ENCODE measurements at places on chromosomes 2 and 18.

- DNase-seq: no peak
Observed at GRCh38 chr2:99878581-99879350, 263.6 kb downstream of the AFF3 start.

GRCh38 chr2:46097714-46098480, 199.3 kb upstream of the EPAS1 start:
- no peak for DNase-seq

DNA sequence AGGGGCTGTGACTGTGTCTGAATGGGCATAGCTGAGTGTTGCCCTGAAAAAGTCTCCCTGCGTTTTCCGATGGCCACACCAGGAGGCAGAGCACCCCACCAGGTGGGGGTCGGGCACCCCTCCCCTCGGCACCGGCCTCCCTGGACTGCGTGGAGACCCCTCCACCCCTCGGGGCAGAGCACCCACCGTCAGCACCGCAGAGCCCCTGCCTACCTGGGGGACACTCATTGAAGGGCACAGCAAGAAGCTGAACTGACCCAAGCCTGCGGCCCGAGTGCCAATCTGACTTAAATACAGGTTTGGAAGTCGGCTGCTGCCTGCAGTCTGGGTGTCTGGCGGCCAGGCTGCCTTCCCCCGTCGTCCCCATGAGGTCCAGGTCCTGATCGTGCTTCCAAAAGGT, 69.9 kb downstream of the KCNG2 start:
- DNase-seq: no peak

GRCh38 chr2:46942143-46942526, 26.5 kb upstream of the MCFD2 start:
- DNase-seq: peak; percentile 55

GRCh38 chr2:57759131-57759530, 287.5 kb upstream of the VRK2 start:
- no peak for DNase-seq

- no peak for DNase-seq
Observed at GRCh38 chr18:79186649-79187048, 117.5 kb downstream of the ATP9B start.

DNA sequence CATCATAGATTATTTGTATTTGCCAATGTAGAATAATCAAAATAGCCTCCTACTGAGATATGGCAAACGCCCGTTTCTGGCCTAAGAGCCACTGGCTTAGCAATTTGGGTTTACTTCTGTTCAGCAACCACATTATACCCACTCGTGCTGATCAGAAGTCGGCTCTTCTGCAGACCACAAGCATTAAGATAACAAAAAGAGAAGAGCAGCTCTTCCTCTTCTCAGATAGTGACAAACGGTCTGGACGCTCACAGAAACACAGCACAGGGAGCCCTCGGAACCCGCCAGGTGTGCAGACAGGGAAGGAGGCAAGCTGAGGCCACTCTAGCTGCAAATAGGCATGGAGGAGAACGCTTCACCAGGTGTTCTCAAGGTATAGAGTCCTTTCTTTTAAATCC, 164.0 kb downstream of the HDAC4 start:
- DNase-seq: no peak

DNA sequence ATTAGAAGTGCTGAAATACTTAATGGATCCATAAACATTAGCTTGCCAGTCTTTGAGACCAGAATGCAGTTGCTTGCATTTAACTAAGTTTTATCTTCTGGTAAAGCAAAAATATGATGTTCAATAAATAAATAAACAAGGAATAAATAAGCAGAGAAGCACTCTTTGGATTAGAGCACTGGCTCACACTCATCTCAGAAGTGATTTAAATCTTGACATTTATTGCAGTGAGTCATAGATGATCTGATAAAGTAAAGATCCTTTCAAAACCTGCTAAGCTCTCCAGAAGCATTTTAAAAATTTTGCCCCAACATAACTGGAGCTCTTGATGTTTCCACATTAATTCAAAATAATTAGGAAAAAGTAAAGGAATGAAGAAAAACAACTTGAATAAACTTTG, 66.8 kb downstream of the KYNU start:
- no peak for DNase-seq

DNA sequence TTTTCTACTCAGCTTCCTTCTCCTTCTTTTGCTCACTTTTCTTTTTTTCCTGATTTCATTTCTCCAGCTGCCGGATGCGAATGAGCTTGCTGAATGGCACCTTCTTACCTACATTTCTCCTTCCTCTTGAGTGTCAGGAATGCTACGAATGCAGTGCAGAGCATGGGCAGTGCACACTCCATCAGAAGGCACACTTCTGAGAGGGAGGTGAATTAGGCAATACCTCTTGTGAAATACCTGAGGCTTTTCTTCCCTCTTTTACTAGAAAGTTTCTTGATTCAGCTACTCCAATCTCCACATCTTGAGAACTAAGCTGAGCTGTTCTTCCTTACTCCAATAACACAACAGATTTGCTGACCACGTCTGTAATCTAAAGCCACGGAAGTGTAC, 51.1 kb downstream of the PLEKHM3 start:
- no peak for DNase-seq

DNA sequence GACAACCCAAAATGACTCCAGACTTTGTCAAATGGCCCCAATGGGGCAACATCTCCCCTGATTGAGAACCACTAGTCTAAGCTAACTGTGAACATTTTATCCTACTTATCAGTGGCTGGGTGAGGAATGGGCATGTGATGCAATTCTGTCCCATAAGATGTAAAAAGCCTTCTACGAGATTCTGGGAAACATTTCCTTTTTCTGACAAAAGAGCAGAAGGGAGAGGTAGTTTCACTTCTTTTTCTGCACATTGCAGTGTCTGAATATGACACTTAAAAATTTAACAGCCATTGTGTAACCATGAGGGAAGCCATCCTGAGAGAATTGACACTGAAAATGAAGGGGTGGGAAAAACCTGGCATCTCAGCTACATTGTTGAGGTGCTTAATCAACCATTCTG, 17.3 kb upstream of the MARCHF4 start:
- DNase-seq: no peak

DNA sequence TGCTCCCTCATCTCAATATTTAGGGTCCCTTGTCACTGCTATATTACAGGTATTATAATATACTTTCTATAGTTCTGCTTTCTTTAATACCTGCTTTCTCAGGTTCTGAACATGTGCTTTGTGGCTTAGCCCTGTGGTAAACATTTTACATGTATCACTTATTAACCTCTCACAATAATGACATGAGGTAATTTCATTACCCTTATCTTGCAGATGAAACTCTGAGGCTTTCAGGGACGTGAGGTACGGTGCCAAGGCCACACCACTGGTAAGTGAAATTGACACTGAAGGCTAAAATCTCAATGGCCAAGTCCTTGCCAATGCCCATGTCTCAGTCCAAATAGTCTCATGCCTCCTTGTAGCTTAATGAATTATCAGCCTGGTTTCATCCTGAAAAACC, 21.7 kb downstream of the LINC00305 start:
- DNase-seq: no peak

DNA sequence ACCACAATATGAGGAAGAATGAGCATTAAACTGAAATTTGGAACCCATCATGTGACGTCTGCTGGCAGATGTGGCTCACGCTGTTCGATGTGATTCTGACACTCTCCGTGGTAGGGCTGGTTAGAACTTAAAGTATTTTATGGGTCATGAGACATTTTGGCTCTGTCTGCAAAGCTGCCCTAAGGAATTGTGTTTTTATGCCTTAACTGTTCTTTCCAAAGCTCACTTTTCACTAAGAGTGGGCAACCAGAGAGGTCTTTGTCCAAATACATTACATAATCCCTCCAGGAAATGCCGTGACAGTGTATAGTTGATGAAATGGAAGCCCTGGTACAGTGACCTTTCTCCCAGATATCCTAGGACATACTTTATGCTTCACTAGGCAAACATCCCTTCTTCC, 119.1 kb downstream of the AQP4 start:
- no peak for DNase-seq

GRCh38 chr2:181371782-181372645, 85.2 kb upstream of the ITGA4 start:
- DNase-seq: no peak

GRCh38 chr2:76381624-76382023, 670.9 kb upstream of the GCFC2 start:
- DNase-seq: no peak

DNA sequence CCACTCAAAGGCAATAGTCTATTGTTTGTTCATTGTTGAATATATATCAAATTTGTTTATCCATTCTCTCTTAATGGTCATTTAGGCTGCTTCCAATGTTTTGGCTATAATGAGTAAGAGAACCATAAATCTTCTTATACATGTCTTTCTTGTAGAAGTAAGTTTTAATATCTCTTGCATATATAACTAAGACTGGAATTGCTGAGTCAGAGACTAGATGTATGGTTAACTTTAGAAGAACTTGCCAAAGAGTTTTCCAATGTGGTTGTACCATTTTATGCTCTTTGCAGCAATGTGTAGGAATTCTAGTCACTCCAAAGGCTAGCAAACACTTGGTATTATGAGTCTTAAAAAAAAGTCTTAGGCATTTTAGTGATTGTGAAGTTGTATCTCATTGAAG, 610.0 kb upstream of the GCFC2 start:
- DNase-seq: no peak

- DNase-seq: no peak
Observed at GRCh38 chr18:6489977-6490376, 75.3 kb upstream of the L3MBTL4 start.

DNA sequence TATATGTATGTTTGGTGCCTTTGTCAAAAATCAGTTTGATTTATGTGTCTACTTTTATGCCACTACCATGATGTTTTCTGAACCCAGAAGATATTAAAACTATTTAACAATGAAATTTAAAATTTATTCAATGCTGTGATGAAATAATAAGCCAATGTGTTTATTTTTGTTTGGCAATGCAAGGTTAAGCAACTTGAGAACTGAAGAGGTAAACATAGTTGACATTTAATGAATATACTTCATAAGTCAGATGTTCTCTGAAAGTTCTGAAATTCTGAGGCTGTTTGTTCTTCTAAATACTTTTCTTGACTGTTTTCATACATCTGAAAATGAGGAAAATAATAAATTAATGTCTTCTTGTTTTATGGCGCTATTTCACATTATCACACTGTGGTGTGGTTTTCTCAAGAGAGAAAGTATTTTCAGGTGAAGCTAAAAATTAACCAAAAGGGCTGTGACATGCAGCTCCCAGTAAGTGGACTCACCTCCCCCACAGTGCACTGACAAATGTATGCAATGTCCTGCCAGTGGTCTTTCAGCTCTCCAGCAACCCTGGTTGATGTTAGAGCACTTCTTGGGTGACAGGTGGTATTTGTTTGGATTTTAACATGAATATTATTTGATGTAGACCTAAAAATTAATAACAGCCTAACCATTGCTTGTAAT, 863.6 kb upstream of the SALL3 start:
- DNase-seq: no peak

Data from activated CD4-positive, alpha-beta T cell treated with anti-CD3 and anti-CD28 coated beads, Interleukin-2, amount 50 U/mL, for 4 hours (primary cell).